Fibroblast of skin of right quadriceps (primary cell): ENCODE measurements at places on chromosomes 2 and 18.

- DNase-seq: peak; percentile 19
Measured at GRCh38 chr2:48092846-48093803, 186.8 kb upstream of the FBXO11 start.

GRCh38 chr2:227295806-227296205, 29.2 kb upstream of the MFF start:
- no peak for DNase-seq

DNA sequence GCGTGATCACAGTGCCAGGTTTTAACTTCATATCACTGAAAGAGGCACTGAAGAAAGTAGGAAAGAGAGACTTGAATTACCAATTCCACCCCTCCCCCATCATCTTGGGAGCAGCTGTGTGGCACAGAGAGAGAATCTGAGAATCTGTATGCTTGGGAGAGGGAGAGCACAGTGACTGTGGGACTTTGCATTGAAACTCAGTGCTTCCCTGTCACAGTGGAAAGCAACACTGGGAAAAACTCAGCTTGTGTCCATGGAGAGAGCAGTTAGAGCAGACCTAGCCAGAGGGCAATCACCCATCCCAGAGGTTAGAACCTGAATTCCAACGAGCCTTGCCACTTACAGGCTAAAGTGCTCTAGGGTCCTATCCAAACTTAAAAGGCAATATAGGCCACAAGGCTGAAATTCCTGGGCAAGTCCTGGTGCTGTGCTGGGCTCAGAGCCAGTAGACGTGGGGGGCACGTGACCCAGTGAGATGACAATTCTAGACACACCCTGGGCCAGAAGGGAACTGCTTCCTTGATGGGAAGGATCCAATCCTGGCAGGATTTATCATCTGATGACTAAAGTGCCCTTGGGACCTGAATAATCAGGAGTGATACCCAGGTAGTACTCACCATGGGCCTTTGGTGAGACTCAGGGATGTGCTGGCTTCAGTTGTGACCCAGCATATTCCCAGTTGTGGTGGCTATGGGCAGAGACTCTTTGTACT, 15.5 kb upstream of the ABCB11 start:
- DNase-seq: no peak

DNA sequence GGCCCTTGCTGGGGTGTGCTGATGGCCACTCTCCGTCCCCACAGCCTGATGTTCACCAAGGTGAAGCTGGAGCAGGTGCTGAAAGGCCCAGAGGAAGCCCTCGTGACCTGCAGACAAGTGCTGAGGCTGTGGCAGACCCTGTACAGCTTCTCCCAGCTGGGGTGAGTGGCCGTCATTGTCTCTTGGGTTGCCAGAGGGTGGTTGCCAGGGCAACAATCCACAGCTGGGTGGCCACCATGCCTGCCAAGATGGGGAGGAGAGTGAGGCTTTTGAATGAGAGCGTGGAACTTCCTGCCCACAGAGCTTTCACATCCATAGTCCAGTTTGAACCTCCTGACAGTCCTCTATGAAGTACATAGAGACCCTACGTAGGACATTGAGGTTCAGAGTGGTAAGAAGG, 108.8 kb downstream of the STPG4 start:
- no peak for DNase-seq

GRCh38 chr2:217887841-217888701, 114.7 kb downstream of the TNS1 start:
- no peak for DNase-seq

- DNase-seq: no peak
Measured at GRCh38 chr2:112821142-112821541, 15.4 kb downstream of the IL1B start.

GRCh38 chr2:85468096-85468703, 49.7 kb downstream of the SH2D6 start:
- DNase-seq: no peak

DNA sequence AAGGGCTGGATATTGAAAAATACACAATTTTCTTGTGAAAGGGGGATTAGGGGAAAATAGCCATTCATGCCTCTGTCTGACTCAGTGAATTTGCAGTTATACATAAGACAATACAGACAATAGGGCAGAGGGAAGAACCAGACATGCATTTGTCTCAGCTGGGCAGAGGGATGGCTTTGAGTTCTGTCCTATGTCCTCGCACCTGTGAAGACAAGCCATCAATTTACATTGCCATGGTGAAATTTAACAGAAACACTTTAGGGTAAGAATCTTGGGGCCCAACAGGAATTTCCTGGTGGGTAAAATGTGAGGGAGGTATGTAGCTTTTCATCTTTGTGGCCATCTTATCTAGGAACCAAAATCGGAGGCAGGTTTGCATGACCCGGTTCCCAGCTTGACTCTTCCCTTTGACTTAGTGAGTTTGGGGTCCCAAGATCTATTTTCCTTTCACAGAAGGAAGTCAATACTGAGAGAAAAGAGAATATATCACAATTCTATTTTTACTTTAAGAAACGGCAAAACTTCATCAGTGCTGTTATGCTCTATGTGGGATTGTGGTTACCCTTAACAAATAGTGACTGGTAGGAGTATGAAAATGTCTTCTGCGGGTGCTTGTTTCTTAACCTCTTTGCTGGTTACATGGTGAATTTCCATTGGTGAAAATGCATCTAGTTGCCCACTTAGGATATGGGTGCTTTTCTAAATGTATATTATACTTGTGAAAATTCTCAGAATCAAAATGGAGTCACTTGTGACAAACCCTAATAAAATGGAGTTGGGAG, 221.8 kb downstream of the SPP2 start:
- DNase-seq: no peak

DNA sequence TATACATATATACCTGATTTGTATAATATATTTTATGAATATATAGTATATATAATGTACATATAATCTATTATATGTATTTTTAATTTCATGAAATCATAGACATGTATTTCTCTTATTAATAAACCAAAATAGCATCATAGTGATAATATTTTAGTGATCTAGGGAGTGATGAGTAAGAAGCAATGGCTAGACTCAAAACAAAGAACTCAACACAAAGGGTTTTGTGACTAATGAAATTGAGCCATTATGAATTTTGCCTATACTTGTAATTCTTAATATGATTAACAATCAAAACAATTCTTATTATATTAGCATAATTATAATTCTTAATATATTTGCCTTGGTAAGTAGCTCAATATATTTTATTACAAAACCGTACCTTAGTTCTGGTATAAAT, 1614.1 kb upstream of the TMEFF2 start:
- DNase-seq: no peak

DNA sequence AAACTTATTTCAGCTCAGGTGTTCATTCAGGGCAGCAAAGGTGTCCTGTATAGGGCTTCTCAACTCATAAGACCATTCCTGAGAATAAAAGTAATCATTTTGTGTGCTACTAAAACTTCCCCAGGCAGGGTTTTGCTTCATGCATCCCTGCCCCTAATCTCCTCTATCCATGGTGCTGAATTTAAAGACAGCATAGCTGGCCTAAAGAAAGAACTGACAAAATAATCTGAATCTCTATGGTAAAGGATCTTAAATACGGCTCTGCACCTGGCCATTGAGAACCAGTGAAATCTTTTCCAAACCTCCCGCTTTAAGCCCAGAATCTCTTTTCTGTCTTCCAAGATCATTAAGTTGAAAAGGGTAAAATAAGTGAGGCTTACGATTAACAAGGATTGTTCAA, 292.1 kb upstream of the KLHL29 start:
- peak; percentile 6 for DNase-seq

- no peak for DNase-seq
Measured at GRCh38 chr2:174529916-174530315, 43.1 kb upstream of the GPR155 start.

DNA sequence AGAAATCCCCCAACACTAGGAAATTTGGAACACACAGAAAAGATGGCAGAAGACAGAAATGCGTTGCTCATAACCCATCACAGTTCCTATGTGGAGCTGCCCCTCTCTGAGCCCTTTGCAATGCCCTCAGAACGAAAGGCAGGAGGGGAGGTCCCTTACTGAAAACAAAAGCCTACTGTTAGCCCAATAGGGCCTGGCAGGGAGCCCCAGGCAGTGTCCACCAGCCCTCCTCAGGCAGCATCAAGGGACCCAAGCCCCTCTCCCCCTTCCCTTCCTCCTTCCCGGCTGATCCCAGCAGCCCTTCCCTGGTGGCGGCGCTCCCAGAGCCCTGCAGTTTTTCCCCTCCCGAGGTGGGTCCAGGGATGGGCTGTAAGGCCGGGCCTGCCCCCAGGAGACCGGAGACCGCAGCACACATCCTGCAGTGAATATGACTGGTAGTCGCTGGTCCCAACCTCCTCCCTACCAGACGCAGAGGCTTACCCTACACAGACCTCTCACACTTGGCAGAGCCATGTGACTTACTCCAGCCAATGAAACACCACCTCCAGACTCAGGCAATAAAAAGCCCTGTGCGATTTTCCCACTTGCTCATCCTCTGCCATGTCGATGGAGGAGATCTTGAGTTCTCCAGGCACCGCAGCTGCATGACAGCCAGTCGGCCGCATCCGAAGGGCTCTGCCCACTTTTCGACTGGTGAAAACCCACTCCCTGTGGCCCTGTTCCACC, 19.4 kb upstream of the DUSP2 start:
- no peak for DNase-seq

- DNase-seq: no peak
Measured at GRCh38 chr18:79738041-79738461, 58.4 kb downstream of the CTDP1 start.

- no peak for DNase-seq
Measured at GRCh38 chr2:62660087-62660486, 45.4 kb upstream of the EHBP1 start.

DNA sequence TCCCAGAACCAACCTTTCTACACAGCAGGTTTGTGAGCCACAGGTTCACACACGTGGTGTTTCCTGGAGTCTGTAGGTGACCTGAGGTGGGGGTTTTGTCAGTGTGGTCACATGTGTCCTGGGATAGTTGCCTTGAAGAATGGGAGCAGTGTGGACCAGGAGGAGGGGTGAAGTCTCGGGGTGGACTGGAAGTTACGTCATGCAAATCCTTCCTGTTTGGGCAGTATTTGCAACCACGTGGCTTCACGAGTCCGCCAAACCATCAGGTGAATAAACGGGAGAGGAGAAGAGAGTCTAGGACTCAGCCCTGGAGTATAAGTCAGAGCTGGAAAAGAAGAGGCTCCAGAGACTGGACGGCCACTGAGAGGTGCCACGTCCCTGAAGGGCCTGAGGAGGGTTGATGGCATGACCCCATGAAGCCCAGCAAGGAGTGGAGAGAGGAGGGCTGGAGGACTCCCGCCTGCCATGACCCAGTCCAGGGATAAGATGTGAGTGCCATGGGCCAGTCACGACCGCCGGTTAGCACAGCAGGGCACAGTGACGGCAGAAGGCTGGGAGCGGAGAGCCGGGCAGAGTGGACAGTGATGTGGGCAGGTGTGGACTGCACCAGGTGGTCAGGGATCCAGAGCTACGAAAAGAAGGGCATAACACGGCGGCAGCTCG, 16.5 kb downstream of the LPIN1 start:
- no peak for DNase-seq

DNA sequence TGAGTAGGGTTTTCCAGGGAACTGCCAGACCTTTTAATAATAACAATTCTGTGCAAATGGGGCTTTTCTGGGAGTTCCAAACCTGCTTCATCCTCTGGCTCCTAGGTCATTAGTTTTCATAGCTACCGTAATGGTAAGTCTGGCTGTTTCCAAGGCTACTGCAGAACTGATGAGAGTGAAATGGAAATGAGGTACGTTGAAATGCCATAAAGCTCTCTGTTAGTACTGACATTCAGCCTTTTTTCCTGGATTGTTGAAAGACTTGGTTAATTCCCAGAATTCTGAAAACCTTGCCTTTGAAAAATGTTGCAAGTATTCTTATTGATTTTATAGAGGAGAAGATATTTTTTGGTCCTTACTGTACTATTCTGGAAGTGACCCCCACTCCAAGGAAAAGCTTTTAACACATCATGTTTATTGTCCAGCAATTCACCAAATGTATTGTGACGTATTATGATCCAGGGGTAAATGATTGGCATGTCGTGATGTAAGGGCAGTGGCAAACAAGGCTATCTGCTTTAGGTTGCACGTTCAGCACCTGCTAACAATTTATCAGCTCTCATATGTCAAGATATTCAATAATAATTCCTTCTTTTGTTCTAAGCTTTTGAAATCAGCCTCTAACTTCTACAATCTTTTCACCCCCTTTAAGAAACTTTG, 767.0 kb upstream of the RAB6C start:
- no peak for DNase-seq

GRCh38 chr2:232447638-232448303, 8.2 kb upstream of the ALPI start:
- DNase-seq: no peak

- peak; percentile 2 for DNase-seq
Measured at GRCh38 chr2:195984923-195985726, 83.5 kb downstream of the DNAH7 start.

- no peak for DNase-seq
Measured at GRCh38 chr2:42458396-42458795, 35.4 kb downstream of the KCNG3 start.

DNA sequence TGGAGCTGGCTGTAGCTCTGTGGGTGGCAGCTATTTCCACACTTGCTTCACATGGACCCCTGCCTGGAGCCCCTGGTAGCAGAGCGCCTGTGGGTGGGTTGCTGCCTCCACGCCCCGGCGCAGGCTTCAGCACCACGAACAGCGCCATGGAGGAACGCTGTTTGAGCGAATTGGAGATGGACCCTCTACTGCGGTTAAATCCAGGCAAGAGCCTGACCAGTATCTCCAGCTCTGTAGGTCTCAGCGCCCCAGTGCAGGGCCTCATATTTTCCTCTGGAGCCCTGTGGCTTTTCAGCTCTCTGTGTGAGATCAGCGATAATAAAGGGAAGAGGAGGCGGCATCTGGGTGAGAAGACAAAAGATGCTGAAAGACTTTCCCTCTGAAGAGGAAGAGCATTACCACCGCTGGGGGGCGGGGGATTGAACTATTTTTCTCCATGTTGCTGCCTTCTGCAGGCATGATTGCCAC, 12.0 kb downstream of the ONECUT2 start:
- peak; percentile 34 for DNase-seq

DNA sequence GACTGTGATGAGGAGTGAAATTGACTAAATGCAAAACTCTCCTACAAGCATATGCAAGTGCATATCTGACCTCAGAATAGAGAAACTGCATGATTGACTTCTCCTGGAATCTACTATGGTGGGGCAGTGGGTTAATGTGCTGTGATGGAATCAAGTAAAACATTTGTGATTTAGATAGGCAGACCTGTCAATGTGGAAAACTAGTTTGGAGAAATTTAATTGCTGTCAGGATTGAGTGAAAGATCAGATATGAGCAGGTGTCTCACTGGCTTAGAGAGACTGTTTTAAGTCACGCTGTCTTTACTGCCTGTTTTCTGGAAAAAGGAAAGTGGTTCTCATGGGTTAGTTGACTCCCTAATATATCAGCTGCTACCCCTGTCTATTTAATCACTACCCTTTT, 881.0 kb upstream of the CNTNAP5 start:
- no peak for DNase-seq

DNA sequence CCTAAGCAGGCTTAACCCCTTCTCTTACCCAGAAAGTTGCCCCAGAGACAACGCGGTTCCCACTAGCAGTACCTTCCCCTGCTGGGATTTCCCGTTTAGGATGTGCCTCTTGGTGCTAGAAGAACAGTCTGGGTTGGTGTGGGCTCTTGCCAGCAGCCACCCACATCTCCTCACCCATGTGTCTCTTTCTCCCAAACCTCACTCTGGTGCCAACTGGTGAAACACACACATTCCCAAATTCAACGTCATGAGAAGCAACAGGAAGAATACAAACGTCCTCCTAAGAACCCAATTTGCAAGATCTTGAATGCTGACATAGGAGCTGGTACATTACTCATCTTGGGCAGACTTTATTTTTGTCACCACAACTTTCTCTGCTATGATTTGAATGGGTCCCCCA, 36.2 kb downstream of the DIPK1C start:
- DNase-seq: no peak

GRCh38 chr2:5908071-5908470, 215.9 kb downstream of the SOX11 start:
- peak; percentile 85 for DNase-seq
